T-helper 2 cell treated with Interferon-gamma antibody and Interleukin-4, amounts not matched to agents 5 μg/mL and 100 μg/mL, for 36 hours (primary cell): ENCODE measurements at places on chromosomes 12 and 14.

DNA sequence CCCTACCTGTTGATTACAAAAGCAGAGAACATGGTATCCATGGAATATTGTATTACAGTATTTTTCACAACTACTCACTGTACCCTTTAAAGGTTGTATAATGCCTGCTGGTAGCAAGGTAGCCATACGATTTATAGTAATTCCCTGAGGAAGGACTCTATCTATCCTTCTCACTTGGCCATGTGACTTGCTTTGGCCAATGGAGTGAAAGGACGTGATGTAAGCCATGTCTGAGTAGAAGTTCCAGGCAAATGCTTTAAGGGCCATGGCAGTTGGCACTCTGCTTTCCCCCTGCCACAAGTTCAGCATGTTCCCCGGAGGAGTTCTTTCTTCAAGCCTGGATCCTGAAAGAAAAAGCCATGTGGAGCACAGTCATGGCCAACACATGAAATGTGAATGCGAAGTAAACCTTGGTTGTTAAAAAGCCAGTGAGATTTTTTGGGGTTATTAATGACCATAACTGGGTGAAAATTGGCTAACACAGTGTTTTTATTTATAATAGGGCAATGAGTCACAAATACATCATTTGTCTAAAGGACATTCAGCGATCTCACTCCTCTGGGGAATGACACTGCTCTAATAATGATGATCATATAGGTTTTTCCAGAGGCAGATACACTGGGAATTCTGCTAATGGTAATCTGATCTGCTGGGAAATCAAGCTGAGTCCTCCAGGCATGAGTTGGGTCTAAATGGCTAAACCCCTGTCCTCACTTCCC lies 67.4 kb upstream of the SLC38A2 start:
- H3K36me3 ChIP-seq, result no peaks in the 10 kb centered on the region
- peaks cover 11% of the 10 kb centered on the region for H3K4me1 ChIP-seq
- H3K27ac ChIP-seq, result no peak overlapping the region
- DNase-seq, result no peak
- no peak overlapping the region for H3K4me3 ChIP-seq

DNA sequence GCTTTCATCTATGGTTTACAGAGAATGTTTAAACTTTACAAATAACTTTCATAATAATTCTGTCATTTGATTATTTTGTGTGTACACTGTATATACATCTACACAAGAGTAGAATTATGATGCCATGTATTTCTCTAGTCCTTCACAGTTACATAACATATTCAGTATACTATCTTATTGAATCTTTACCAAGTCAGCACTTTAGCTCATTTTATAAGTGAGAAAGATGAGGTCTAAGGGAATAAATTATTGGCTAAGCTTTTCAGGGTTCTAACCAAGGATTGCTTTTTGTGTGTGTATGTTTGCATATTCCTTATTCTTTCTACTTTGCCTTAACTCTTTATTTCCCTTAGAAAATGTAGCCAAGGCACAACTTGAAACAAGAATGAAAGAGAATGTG lies 84.3 kb upstream of the PTPRQ start:
- H3K27ac ChIP-seq, result no peak overlapping the region

- no peak overlapping the region for H3K27ac ChIP-seq
- DNase-seq, result no peak
- H3K27me3 ChIP-seq, result peaks cover 12% of the 10 kb centered on the region
- H3K4me1 ChIP-seq, result no peaks in the 10 kb centered on the region
- H3K36me3 ChIP-seq, result no peaks in the 10 kb centered on the region
These were observed 6.9 kb downstream of the MMP14 start for GRCh38 chr14:22843123-22843925.

- peaks cover 6% of the 10 kb centered on the region for H3K27me3 ChIP-seq
- no peak for DNase-seq
- H3K4me3 ChIP-seq, result no peak overlapping the region
- H3K36me3 ChIP-seq, result no peaks in the 10 kb centered on the region
These were observed 71.1 kb downstream of the ZNF641 start for GRCh38 chr12:48279601-48280000.

- H3K4me1 ChIP-seq, result no peaks in the 10 kb centered on the region
- no peak for DNase-seq
- H3K4me3 ChIP-seq, result no peak overlapping the region
- H3K27me3 ChIP-seq, result no peaks in the 10 kb centered on the region
- no peak overlapping the region for H3K27ac ChIP-seq
- H3K36me3 ChIP-seq, result peaks cover 5% of the 10 kb centered on the region
These were observed 21.7 kb downstream of the NT5DC3 start for GRCh38 chr12:103819312-103819711.
